Hematopoietic multipotent progenitor cell treated with erythropoietin and hydrocortisone succinate and interleukin-3 and kit ligand, for 15 days (in vitro differentiated cells): ENCODE measurements at places on chromosomes 4 and X.

GRCh38 chrX:133337250-133337649, 78.0 kb downstream of the GPC4 start:
- DNase-seq: no peak

DNA sequence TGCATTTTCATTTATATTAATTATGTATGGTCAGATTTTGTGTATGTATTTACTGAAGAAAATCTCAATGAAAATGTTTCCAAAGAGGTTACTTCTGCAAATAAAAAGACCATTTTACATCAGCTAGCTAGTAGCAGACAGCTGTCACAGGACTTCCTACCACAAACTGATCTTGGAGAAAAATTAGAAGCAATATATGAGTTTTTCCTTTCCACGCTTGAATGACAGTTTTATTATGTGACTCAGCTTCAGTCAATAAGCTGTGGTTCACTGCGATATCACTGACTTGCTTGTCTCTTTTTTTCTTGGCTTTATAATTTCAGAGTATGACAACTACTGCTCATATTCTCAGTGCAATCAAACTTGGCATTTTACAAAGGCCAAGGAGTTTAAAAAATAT, 787.4 kb upstream of the GALNTL6 start:
- no peak for DNase-seq

GRCh38 chrX:46408553-46409407, 136.4 kb downstream of the ZNF674 start:
- DNase-seq: peak; percentile 40

DNA sequence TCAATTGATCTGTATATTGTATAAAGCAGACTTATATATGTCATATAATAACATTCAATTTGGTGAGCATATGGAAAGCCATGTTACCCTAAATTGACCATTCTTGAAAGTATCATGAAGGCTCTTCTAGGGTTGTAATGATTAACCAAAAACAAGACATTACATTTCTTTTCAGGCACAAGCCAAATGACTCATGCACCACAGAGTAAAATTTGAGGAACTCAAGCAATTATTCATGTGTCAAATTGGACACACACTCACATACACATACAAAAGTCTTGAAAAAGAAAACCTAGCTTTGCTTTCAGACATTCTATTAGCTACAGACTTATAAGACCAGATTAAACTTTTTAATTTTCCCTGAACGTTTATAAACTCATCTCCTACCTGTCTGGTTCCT, 146.5 kb upstream of the PCDH18 start:
- DNase-seq: no peak

DNA sequence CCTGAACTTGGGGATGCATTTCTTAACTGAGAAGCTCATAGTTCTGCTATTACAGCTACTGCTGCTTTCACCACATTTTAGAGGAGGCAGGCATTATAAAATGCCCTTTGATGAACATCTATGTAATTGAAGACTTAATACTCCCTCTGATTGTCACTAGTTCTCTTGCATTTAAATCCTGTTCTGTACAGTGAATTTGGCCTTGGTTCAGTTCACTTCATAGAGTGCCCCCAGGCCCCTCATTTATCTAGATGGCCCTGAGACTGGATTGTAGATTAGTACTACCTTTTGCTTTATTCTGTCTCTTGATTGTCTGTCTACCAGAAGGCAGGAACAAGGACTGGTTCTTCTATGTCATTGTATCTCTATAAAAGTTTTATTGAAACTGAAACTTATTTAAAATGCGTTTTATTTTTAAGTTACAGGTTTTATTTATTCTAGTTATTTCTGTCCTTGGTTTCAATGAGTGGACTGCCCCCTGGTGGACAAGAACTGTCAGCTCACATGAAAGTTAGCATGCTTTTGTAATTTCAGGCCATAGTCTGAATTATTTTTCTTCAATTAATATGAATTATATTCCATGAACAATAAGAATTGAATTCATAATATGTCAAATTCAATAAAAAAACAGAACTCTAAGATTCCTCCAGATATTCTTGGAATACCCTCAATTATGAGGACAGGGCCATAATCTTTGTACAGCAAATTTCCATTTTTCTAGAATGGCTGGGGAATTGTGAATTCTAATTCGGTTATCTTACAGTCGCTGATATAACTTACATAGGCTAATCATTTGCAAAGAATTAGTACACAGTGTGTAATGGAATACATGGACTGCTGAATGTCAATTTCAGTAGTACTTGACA, 47.2 kb upstream of the TMEM33 start:
- peak; percentile 50 for DNase-seq

- DNase-seq: no peak
Observed at GRCh38 chrX:46634577-46634976, 61.0 kb downstream of the CHST7 start.

DNA sequence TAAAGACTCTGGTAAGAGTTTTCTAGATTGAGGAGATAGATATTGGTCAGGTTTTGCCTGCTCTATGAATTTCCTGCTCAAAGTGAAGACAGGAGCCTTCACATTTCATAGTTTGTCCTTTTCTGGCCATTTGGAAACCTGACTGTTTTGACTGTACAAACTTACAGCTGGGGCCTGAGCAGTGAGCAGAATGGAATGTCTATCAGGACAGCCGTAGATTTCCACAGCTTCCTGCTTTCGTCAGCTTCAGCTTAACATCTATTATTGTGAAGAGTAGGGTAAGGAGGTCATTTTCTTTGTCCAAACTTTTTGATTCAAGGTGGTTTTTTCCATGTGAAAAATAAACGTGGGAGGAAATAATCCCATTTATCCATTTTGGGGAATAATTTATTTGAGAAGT, 124.3 kb upstream of the DIPK2B start:
- DNase-seq: no peak

GRCh38 chr4:7341491-7342222, 93.1 kb downstream of the PSAPL1 start:
- no peak for DNase-seq

DNA sequence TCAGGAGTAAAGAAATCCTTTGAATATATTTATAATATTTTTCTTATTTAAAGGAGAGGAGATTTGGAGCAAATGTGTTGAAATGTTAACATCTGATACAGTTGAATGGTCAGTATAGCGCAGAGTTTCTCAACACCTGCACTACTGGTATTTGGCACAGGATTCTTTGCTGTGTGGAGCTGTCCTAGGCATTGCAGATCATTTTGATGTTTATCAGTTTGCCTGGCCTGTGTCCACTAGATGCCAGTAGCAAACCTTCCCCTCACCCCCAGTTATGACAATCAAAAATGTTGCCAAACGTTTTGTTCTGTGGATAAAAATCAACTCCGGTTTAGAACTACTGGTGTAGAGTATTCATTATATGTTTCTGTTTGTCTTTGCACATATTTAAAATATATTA, 765.3 kb upstream of the SLIT2 start:
- no peak for DNase-seq

- DNase-seq: no peak
Observed at GRCh38 chr4:140944199-140944515, 188.0 kb upstream of the TBC1D9 start.

GRCh38 chr4:132334081-132334480, 815.0 kb upstream of the PCDH10 start:
- DNase-seq: no peak

- no peak for DNase-seq
Observed at GRCh38 chrX:13265549-13266132, 54.2 kb downstream of the ATXN3L start.

- DNase-seq: no peak
Observed at GRCh38 chrX:153993079-153993478, 20.5 kb downstream of the TMEM187 start.

GRCh38 chrX:28697732-28698131, 110.5 kb downstream of the IL1RAPL1 start:
- no peak for DNase-seq

DNA sequence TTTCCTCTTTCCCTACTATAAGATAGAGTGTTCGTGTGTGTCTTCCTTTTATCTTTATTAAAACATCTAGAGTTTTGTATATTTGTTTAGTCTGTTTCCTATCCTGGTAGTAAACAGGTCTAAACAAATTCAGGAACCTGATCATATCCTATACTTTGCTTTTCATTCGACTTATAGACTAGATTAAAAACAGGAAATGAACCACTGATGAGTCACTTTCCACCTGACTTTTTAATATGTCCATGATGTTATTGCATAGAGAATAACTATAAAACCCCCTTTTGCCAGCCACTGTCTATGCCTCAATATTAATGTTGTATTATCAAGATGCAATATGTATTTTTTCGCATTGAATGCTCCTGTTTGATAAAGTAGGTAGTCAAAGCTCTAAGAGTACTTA, 1794.0 kb downstream of the STIM2 start:
- DNase-seq: no peak

DNA sequence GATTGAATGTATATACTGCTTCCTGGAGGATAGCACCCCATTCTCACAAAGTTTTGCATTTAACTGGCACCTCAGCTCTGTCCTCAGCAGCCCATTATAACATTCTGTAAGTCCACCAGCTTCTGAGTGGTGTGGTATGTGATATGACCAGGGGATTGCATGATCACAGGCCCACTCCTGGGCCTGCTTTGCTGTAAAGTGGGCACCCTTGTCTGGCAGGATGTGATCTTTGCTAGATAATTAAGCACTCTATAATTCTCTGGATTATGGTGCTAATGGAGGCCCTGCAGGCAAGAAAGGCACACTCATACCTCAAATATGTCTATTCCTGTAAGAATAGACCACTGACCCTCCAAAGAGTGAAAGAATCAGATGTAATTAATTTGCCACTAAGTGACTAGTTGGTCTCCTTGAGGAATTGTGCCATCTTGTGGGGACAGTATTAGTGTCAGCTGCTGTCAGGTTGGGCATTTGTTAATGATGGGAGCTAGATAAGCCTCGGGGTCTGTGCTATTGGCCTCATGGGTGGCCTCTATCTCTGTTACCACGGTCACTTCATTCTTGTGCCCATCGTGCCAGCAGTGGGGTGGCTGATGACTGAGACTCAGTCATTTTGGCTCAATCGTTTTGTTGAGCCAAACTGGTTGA, 2.2 kb upstream of the CFI start:
- DNase-seq: peak; percentile 53

DNA sequence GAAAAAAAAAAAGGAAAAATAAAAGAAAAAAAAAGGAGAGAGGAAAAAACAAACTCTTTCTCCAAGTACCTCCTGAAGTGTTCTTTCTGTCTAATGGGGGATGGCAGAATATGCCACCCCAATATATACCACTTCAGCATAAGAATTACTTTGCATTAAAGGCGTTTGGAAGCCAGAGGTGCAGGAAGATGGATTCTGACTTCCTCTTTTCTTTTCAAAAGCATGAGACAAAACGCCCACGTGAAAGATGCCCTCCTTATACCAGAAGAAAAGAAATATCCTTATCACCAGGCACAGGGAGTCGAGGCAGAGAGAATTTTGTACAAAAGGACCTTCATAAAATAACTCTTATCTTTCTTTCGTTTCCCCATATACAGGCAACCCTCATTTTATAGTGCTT, 40.9 kb downstream of the COX18 start:
- no peak for DNase-seq

DNA sequence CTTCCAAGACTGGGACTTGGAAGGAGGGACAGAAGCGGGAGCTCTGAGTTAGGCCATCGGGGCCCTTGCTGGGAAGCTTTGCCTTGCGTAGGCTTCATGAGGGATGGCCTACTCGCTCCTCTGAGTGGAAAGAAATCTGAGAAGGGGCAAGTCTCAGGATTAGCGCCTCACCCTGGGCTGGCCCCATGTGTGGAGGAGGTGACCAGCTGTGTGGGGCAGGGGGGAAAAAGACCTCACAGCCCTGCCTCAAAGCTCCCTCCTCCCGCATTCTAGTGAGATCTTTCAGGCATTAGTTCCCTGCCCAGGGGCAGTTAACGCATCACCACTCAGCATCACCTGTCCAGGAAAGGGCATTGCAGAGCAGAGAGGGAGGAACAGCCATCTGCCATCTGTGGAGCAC, 156.1 kb downstream of the ENPP6 start:
- no peak for DNase-seq

DNA sequence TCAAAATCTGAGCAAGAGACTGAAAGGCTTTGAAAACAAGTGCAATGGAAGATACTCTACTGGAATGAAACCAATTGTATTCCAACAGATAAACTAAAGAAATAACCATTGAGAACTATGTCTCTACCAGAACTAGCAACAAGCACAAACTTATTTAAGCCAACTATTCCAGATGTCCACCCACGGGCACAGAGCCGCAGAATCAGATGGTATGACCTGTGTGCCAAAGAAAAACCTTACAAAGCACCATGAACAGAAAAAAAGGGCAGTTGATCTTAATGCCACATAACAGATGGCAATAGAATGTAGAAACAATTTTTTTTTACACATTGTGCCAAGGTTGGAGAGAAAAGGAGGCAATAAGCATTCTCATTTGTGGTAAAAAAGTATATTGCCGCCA, 269.3 kb upstream of the ADGRL3 start:
- DNase-seq: no peak

GRCh38 chrX:13094374-13094773, 50.0 kb upstream of the FAM9C start:
- DNase-seq: no peak

GRCh38 chrX:23187819-23188218, 146.8 kb upstream of the PTCHD1 start:
- DNase-seq: no peak

DNA sequence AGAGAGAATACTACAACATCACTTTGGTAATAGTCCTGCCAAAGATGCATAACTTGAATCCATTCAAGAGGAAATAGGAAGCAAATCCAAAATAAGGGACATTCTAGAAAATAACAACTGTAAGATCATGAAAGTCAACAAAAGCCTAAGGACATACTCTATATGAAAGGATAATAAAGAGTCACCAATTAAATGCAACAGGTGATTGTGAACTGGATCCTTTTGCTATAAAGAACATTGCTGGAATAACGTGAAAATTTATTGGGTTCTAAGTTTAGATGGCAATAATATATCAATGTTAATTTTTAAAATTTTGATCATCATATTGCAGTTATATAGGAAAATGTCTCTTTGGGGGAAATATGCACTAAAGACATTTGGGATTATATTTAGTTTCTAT, 20.0 kb downstream of the BEX4 start:
- no peak for DNase-seq

DNA sequence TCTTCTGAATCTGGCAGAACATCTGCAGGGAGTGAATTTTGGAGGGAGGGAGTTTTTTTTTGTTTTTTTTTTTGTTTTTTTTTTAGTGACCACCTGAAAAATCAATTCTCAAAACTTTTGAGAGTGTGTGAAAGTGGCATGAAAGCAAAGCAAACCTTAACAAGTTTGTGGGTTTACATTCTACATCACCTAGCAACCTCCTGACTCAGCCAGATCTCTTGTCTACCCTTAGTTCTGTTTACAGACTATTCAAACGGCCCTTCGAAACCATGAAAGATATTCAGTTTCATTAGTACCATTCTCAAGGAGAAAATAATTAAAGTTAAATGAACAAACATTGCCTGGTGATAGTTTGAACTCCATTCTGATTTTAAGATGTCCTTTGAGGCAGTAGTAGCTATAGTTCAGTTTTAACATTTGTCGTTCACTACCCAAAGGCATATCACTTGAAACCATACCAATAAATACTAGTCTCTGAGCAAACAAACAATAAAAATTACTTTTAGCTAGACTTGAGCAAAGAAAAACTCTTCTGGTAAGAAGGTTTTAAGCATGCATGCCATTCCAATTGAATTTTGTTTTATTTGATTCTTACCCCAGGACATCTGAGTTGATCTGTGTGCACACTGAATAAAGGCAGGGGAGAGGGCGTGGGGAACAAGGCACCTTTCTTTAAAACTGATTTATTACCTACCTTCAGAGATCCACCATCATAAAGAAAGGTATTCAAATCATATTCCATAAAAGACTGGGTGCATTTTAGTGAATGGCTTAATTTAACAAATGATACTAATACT, 137.7 kb downstream of the ARX start:
- no peak for DNase-seq
